ENCODE measurements at places on chromosomes 6 and 20.
A peak's percentile ranks its signal among the peaks of the same experiment; 100 is the strongest.

- no peak for DNase-seq
Measured at GRCh38 chr6:34248198-34248726, 544 bp downstream of the SMIM29 start.

- no peak for DNase-seq
Measured at GRCh38 chr6:20952699-20953474, 418.6 kb downstream of the CDKAL1 start.

GRCh38 chr6:25172819-25173218 is 106.4 kb upstream of the CARMIL1 start:
- DNase-seq = no peak

DNA sequence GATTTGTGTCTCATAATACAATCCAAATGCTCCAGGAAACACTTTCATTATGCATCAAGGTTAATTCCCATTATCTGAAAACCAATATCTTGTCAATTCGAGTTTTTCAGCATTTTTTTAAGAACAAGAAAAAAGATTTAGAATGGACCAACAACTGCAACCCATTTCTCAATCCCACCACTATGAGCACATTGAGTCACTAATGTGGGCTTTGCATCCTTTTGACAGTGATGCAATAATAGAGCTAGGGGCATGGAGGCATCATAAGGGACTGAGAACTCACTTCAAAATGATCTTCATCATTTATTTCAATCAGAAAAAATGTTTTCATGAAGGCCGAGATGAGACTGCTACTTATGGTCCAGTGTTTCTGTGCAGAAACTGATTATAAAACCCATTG is 74.8 kb upstream of the DEFB112 start:
- DNase-seq = no peak

GRCh38 chr20:17627101-17627955 is 54.7 kb downstream of the RRBP1 start:
- no peak for DNase-seq

DNA sequence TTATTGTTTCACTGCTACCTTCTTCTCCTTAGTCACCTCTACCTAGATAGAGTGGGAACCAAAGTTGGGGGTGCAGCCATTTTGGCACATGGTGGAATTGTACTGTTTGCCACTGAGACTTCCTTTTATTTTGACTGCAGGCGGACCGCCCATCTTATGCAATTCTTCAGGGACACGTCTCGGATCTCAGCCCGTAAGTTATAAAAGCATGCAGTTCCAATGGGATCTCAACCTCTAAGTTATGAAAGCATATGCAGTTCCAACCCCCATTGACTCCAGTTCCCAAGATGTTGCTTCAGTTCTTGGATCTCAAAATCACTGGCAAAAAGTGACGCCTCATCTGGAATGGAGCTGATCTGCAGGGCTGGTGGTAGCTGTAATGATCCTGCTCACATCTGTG is 41.2 kb upstream of the CDH4 start:
- no peak for DNase-seq

DNA sequence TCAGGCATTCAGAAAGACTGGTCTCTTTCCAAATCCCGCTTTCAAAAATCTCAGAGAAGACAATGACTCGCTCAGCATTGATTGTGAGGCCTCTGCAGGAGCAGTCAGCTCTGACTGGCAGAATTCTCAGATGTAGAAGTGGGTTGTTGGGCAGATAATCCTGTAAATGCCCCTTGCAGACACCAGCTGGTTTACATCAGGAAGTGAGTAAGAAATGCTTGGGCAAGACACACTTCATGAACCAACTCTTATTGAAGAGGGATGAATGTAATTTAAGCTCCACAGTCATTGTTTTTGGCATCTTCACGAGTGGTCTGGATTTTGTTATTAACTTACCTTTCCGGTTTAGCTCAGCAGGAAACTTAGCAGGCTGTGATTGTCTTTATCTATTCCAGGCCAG is 166.6 kb downstream of the PLCB4 start:
- no peak for DNase-seq

DNA sequence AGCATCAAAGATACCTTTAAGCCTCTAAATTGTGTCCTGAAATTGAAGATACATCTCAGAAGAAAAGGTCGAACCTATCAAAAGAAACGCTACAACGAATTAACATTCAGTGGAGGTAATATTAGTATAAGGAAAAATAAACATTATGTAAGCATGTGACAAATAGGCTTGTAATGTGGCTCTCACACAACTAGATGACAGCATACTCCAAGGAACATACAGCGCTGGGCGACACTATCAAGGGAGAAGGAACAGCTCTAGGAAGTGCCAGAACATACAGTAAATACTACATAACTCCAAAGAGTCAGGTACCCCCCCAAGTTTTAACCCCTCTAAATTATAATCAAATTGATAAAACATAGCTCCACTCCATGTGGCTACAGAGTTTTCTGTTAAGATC is 103.5 kb downstream of the LAMP5 start:
- DNase-seq = no peak

DNA sequence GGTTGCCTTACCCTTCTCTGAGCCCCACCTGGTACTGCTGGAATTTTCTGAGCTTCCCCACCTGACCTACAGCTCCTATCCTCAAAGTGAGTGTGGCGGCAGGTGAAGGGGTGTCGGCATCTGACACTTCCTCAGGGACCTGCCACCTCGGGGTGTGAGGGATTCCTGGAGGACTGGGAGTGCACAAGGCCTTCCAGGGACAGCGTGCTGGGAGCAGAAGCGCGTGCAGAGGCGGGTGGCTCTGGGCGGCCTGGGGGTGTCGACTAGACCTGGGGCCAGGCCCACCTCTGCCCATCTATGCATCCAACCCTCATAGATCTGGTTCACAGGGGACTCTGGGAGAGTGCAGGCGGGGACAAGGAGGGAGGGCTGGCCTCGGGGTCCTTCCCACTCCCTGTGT is 7.8 kb downstream of the DLGAP4 start:
- no peak for DNase-seq

- DNase-seq = no peak
Measured at GRCh38 chr6:117077300-117077699, 188.1 kb upstream of the VGLL2 start.

DNA sequence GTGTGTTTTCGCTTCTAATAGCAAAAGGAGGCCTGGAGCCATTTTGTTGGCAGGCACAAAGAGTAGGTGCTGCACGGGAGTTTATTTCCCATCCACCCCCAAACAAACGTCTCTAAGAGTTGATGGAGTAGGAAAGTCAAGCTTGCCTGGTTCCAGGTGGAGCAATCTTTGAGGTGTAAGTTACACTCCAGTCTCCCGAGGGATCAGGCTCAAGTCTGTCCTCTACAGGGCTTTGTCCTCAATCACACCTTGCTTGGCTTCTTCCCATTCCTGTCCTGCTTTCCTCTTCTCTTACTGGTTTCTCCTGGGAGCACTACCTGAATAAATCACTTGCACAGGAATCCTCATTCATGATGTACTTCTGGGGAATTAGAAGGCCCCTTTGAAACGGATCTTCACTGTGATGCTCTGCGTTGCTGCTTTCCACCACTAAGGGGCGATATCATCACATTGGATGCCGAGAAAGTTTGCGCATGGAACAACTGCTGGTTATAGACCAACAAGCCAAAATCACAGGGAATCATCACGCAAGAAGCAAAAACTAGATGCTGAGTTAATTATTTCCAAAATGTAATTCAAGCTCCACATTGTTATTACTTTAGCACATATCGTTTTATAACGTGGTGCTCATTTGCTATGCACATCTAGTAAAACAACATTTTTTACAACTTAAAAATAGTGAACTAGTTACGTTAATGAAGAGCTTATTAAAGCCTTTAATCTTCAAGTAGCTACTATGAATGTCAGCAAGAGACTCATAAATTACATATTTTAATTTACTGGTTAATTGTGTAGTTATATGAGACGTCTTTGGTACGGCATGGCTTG is 156.8 kb downstream of the DNAH8 start:
- peak; percentile 54 for DNase-seq

DNA sequence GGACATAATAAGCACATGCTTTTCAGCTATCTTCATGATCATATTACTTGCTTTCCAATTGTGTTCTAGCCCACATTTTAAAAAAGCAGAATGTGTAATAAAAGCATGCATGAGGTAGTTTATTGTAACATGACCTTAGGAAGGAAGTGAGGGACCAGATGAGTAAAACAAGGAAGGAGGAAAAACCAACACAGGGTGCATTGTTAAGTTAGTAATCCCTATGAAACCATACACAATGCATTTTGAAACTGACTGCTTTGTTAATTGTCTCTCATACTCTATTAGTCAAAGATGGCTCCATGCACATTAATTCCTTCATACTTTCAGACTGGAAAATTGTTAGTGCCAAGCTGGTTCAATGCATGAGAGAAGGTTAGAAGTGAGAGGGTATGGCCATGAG is 37.7 kb upstream of the CENPW start:
- DNase-seq = peak; percentile 51

DNA sequence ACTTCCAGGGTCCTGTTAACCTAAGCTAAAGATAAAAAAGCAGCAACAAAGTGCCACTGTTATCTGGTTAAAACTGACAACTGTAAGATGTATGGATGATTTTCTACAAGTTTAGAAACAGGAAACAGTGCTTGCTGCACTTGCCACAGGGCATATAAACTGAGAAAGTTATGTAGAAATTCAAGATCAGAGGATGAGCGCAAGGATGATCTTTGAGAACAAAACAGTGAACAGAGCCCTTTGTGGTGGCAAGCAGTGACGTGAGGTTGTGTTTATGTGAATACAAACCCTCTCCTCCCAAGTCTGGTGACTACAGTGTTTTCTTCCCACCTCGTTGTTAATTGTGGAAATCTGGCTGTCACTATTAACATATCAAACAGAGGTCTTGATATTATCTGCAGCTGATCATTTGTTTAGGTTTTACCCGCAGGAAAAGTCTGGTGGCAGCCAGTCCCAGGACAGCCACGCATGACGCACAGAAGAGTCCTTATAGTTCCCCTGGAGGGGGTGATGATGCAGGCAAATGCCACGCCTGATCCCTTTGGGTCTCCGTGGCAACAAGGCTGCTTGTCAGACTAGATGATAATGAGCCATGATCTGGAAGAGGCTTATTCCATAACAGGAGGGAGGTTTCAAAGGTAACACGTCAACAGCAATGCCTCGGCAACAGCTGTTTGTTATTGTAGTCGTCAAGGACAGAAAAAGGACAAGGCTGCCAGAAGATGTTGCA is 43.1 kb upstream of the TNFAIP3 start:
- DNase-seq = peak; percentile 80

DNA sequence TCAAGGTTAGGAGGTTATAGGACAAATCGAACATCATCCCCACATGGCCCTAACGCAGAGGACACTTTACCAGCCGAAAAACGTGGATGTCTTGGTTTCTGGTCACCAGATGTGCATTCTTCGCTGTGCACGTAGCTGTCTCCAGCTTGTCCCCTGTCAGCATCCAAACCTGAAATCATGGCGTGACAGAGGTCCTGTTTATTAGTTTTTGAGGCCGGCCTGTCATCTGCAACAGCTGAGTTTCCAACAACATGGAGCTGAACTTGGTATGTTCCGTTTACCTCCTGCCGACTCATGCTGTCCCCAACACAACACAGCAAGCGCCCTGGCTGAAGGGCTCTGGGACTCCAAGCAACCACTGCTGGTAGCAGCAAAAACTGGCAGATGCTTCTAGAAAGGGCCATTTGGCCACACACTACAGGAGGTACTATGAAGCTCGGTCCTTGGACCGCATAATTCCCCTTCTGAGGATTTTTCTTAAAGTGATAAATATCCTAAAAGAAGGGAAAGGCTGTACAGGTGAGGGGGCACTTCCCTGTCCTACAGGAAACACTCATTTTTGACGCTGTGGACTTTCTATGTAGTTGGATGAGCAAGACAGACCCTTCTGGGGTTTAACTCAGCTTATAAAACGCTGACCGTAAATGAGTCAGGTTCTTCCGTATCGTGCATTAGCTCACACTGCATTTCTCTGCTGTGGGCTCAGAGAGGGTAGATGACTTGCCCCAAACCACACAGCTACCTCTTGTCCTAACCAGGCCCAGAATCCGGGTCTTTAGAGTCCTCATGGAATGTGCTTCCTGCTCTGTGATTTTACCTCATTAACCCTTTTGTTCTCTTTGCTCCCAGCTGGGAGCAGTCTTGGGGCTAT is 79.7 kb upstream of the NFATC2 start:
- DNase-seq = no peak

GRCh38 chr20:33568378-33568777 is 78.5 kb downstream of the CBFA2T2 start:
- no peak for DNase-seq

DNA sequence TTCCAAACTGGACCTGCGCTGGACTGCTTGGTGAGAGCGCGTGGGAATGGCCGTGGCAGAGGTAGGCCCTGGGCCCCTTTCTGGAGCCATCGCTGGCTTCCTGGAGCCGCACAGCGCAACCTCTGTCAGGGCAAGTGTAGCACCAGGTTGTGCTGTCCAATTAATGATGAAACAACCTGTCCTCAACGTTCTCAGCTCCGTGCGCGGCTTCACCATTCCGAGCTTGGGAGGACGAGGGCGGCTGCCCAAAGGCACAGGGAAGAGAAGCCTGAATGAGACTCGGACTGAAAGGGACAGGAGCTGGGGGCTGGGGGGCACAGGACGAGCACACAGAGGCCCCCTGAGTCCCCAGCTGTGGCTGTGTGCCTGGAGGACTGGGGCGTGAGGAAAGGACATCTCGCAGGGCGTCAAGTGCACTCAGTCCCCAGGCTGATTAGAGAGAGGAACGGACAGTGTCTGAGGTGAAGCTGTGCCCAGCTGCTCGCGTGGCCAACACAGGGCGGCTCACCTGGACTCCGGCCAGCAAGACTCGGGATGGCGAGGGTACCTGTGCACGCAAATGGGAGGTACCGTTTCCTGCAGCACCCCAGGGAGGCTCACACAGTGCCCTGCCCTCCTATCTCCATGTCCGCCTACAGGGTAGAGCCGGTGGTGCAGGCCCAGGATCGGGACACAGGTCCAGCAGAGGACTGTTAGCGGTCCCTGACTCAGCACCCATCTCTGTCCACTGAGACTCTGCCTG is 403.3 kb downstream of the TAF4 start:
- DNase-seq = no peak

DNA sequence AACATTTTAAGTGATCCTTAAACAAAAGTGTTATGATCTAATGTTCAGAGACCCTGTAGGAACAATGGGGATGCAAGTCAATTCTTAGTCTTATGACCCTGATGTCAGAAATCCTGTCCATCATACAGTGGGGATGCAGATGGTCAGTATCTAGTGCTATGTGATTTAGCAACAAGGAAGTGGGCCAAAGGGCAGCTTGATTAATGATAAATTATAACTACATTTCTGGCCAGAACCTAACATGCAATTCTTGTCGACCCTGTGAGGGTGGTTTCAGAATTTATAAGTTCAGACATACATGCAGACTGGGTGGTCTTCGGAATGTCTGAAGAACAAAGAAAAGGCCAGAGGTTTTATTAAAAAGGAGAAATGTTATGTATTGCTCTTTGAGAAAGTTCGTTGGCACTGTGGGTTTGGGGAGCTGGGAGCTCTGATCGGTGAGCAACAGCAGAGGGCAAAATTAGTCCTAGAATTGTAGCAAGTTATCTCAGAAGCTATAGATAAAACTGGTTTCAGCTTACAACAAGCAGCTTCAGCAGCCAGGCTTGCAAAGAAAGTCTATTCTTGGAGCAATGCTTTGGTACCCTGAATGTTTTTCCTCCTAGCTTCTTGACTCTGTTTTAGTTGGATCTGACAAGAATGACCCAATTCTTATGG is 50.8 kb downstream of the RPF2 start:
- DNase-seq = no peak

GRCh38 chr6:109051301-109052017 is 43.2 kb downstream of the SESN1 start:
- DNase-seq = peak; percentile 43
